Articular chondrocyte of knee joint (primary cell): ENCODE measurements at places on chromosomes 3 and 15. TPM values are rescaled to one million over a fixed set of nuclear protein-coding genes. Genes with fewer than 3 reads are reported as not detected.

The P2RY1 gene
- total RNA-seq = not detected in 2 replicates

The ADAMTS17 gene
- 3.7 and 5.0 TPM in 2 replicates for total RNA-seq

The TMIE gene
- 0.26 and 0.32 TPM in 2 replicates for total RNA-seq

The CDHR4 gene
- 0.13 TPM in 1 of 2 replicates, not detected in the other for total RNA-seq

The SLC28A1 gene
- total RNA-seq = not detected in 2 replicates

The CLRN1 gene
- not detected in 2 replicates for total RNA-seq

The ATG7 gene
- 86.5 and 105 TPM in 2 replicates for total RNA-seq

The RBP2 gene
- total RNA-seq = not detected in 2 replicates

The LIPC gene
- total RNA-seq = 1.8 and 4.1 TPM in 2 replicates

The POLR2H gene
- 57.0 and 86.0 TPM in 2 replicates for total RNA-seq

The SEC22A gene
- 43.1 and 49.7 TPM in 2 replicates for total RNA-seq

The MED12L gene
- 2.6 and 2.8 TPM in 2 replicates for total RNA-seq

The PRR20G gene
- total RNA-seq = not detected in 2 replicates

The MESP1 gene
- 0.26 and 0.43 TPM in 2 replicates for total RNA-seq

The CPNE9 gene
- not detected in 2 replicates for total RNA-seq

The CD86 gene
- total RNA-seq = not detected in 2 replicates

The TMOD2 gene
- total RNA-seq = 6.9 and 9.3 TPM in 2 replicates

The RNF111 gene
- 27.4 and 28.3 TPM in 2 replicates for total RNA-seq

The EPHB3 gene
- total RNA-seq = 8.5 and 10.1 TPM in 2 replicates

The LMAN1L gene
- total RNA-seq = 0.11 TPM in 1 of 2 replicates, not detected in the other

The CHRNB4 gene
- not detected in 2 replicates for total RNA-seq

The NUP210 gene
- total RNA-seq = 0.26 and 0.32 TPM in 2 replicates

The ANKRD63 gene
- total RNA-seq = not detected in 2 replicates

The FANCD2OS gene
- not detected in 2 replicates for total RNA-seq

The STRA6 gene
- total RNA-seq = 0.39 and 0.86 TPM in 2 replicates

The ETV5 gene
- total RNA-seq = 22.9 and 38.8 TPM in 2 replicates

The CTXND1 gene
- total RNA-seq = not detected in 2 replicates

The GREM1 gene
- total RNA-seq = 39.1 and 224 TPM in 2 replicates

The HCN4 gene
- not detected in 2 replicates for total RNA-seq

The DNAH1 gene
- total RNA-seq = 6.5 and 8.1 TPM in 2 replicates

The NRG4 gene
- total RNA-seq = 0.26 TPM in 1 of 2 replicates, not detected in the other

The XXYLT1 gene
- total RNA-seq = 16.4 and 18.8 TPM in 2 replicates

The TLR9 gene
- 0.13 TPM in 1 of 2 replicates, not detected in the other for total RNA-seq

The NRROS gene
- total RNA-seq = 1.4 and 1.5 TPM in 2 replicates

The PARP14 gene
- 68.1 and 69.4 TPM in 2 replicates for total RNA-seq

The GOLGA8H gene
- total RNA-seq = 1.4 and 1.9 TPM in 2 replicates

The GP5 gene
- under 0.01 and 0.13 TPM in 2 replicates for total RNA-seq

The FBLN2 gene
- total RNA-seq = 53.0 and 56.7 TPM in 2 replicates
